ENCODE measurements at places on chromosomes 1 and 21. TPM values are rescaled to one million over a fixed set of nuclear protein-coding genes. Genes with fewer than 3 reads are reported as not detected.

The AMY1A gene
- not detected for total RNA-seq

The CEPT1 gene
- 67.7 TPM for total RNA-seq

The UTS2 gene
- not detected for total RNA-seq

The ZSCAN20 gene
- 7.9 TPM for total RNA-seq

The SLC41A1 gene
- 13.9 TPM for total RNA-seq

The LEMD1 gene
- total RNA-seq = 6.1 TPM

The SPRR3 gene
- not detected for total RNA-seq

The CHAF1B gene
- total RNA-seq = 1.6 TPM

The TFF3 gene
- total RNA-seq = 108 TPM

The CFHR1 gene
- total RNA-seq = not detected

The TTC22 gene
- total RNA-seq = 15.8 TPM

The TLCD4 gene
- total RNA-seq = 22.4 TPM

The LCA5L gene
- 6.0 TPM for total RNA-seq

The MMEL1 gene
- not detected for total RNA-seq

The CD1E gene
- total RNA-seq = 0.64 TPM

The FRRS1 gene
- total RNA-seq = 12.1 TPM

The ARMH1 gene
- 2.9 TPM for total RNA-seq

The SPRR2D gene
- total RNA-seq = not detected

The GPR25 gene
- not detected for total RNA-seq

The FAM72C gene
- total RNA-seq = not detected

The LCE6A gene
- total RNA-seq = not detected

The SFN gene
- total RNA-seq = not detected

The WNT3A gene
- total RNA-seq = not detected

The DISP3 gene
- total RNA-seq = 0.88 TPM

The SMCP gene
- not detected for total RNA-seq

The RBP7 gene
- total RNA-seq = 37.5 TPM

The NPL gene
- total RNA-seq = 20.6 TPM

The CELA3B gene
- not detected for total RNA-seq

The EDN2 gene
- not detected for total RNA-seq

The OR2T11 gene
- not detected for total RNA-seq

The CAPZA1 gene
- 142 TPM for total RNA-seq

The TRAF5 gene
- 28.8 TPM for total RNA-seq

The RCSD1 gene
- total RNA-seq = 11.5 TPM

The TGFB2 gene
- total RNA-seq = 9.5 TPM

The CMPK1 gene
- total RNA-seq = 177 TPM

The RGS18 gene
- 2.6 TPM for total RNA-seq

The CRNN gene
- not detected for total RNA-seq

Measured in breast epithelium (tissue), 4 donors.